ENCODE measurements at places on chromosomes 3 and 15.

DNA sequence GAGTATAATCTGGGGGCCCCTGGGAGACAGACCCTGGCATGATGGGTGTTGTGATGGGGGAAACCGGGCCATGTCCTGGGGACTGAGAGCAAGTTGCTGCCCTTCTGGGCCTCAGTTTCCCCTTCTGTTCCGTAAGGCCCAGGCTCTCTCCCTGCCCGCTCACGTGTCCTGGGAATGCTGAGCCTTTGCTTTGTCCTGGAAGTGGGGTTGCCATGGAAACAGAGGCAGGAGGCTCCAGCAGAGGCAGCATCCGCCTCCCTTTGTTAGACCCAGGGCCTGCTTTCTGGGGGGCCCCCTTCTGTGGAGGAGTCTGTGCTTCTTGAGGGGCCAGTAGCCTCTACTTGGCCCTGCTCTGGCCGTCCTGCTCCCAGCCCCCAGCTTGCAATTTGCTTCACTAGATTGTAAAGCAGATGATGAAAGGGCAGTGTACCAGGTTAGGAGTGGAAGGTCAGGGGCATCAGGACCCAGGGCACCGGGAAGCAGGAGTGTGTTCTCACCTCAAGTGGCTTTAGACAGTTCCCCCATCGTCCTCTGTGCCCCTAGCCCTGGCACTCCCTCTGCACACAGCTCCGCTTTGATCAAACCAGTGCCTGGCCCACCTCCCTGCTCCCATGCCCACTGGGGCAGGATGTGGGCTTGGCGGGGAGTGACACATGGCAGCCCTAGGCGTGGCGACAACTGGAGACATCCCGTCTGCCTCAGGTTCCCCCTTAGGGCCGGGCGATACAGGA, 105.6 kb downstream of the FBLN2 start:
- DNase-seq = no peak

- peak; percentile 66 for DNase-seq
These were observed 10.4 kb downstream of the SLITRK3 start for GRCh38 chr3:165185707-165186327.

GRCh38 chr3:122366379-122366749, 16.7 kb downstream of the MIX23 start:
- no peak for DNase-seq

DNA sequence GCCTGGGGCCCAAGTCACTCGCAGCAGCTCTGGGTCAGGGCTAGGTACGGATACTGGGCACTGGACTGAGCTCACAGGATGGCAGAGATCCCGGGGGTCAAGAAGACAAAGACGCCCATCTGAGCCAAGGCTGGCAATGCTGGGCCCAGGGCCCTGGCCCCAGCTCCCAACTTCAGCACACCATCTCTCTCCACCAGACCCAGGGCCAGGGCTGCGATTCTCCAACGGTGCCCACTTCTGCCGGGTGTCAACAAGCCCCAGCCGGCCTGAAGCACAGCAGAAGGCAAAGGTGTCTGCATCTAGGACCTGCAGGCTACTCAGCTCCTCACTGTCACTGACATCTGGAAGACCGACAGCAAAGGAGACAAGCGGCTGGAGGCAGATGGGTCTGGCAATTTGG, 8.6 kb downstream of the WDR73 start:
- DNase-seq = no peak

GRCh38 chr3:169149349-169149890, 514.1 kb downstream of the MECOM start:
- DNase-seq = peak; percentile 81

- DNase-seq = no peak
These were observed 705.7 kb upstream of the NR2F2 start for GRCh38 chr15:95624616-95625361.

DNA sequence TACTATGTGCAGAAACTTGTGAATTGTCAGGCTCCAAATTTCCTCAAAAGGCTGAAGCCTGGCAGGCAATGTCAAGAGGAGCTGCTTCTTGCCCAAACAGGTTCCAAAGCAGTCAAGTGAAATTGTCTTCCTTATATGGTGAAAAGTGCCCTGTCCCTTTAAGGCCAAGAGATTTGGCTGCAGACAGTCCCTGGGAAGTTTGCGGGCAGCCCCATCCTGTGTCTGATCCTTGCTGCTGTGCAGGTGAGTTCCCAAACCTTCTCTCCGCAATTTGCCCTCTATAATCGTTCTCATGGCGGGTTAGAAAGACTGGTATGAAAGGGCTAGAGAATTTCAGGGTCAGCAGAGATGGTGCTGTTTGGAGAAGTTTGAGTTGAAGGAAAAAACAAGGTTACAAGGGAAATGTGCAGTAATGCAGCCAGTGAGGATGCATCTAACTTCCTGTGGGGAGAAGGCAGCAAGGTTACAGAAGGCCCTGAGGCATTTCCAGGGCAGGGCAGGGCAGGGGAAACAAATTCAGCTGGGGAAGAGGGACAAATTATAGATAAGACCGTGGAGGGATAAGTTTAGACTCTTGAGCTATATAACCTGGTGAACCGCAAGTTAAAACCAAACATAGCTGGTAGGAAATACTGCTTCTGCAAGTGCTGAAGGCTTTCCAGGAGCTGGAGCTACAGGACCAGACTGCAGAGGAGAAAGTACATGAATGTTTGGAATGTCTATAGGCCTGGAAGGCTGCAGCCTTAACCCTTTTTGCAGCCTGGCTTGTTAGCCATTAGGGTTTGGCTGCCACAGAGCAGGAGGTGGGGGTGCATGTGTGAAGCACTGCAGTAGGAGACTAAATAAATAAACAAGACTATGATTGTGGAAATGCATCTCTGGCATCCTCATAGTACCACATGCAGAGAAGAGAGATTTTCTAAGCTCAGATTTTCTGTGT, 256.2 kb upstream of the IL12A start:
- DNase-seq = no peak

GRCh38 chr3:14451844-14452739, 49.7 kb downstream of the SLC6A6 start:
- DNase-seq = no peak

- no peak for DNase-seq
These were observed 6.7 kb upstream of the PFN2 start for GRCh38 chr3:149977386-149977785.

- no peak for DNase-seq
These were observed 25.7 kb upstream of the APH1B start for GRCh38 chr15:63251701-63252100.

DNA sequence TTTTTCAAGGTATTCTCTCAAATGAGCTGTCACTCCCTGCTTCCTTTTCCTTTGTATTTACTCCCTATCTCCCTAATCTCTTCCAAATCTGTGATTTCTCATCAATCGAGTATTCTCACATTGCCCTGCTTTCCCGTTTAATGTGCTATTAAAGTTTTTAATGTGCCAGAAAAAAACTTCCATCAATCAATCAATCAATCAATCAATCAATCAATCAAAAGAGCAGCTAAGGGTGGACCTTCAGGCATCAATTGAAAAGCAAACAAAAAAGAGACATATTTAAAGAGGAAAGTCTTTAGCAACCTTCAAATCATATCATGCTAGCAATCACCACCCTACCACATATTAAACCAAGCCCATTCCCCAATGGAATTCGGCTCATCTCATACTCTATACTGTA, 58.9 kb downstream of the SATB1 start:
- DNase-seq = no peak

- no peak for DNase-seq
These were observed 2.2 kb upstream of the FBXW12 start for GRCh38 chr3:48369693-48370332.

DNA sequence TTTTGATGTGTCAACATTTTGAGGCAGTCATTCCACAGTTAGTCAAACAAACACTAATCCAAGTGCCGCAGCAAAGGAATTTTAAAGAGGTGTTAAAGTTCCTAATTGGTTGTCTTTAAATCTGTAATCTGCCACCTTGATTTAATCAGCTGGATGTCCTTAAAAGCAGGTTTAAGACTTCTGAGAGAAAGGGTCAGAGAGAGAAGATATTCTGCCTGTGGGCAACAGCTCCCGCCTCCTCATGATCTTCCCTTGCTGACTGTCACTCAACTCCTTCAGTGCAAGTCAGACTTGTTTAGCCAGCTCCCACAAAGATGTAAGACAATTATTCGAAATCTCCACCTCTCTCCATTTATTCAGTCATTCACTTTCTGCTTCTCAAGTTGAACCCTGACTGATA, 92.6 kb upstream of the MYRIP start:
- DNase-seq = no peak

- DNase-seq = no peak
These were observed 122.4 kb downstream of the XXYLT1 start for GRCh38 chr3:195148549-195148948.

- no peak for DNase-seq
These were observed 29.6 kb downstream of the DUT start for GRCh38 chr15:48360841-48361240.

DNA sequence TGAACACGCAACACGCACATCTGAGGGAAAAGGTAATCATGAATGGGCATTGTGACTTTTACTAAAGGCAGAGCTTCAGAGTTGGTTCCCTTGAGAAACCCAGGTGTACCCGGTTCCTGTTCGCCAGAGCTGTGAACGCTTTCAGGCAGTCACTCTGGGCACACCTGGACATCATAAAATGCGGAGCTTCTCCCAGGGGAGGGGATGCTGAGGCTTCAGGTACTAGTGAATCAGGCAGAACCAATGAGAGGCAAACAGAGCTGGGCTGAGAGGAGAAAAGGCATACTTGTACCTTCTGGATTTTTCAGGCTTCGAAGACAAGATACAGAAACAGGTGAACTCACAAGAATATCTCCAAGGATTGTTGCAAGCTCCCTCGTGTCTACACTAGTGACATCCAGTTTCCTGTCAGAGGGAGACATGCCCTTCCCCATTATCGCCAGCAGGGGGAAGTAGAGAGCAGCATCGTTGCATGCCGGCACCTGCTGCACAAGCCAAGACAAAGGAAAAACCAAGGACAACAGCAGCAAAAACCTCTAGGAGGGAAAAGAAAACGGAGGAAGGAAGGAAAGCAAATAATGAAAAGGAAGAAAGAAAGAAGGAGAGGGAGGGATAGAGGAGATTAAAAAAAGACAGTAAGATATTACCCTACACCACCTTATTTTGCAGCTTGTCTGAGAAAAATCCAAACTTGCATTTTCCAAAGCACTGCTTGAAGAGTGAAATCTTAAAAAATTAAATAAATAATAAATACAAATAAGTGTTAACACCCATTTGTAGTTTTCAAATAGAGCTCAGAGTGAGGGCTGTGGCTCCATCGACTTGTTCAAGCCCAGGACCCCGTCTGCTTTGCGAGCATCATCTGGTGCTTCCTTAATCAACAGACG, 2.0 kb downstream of the AHSG start:
- DNase-seq = peak; percentile 62

DNA sequence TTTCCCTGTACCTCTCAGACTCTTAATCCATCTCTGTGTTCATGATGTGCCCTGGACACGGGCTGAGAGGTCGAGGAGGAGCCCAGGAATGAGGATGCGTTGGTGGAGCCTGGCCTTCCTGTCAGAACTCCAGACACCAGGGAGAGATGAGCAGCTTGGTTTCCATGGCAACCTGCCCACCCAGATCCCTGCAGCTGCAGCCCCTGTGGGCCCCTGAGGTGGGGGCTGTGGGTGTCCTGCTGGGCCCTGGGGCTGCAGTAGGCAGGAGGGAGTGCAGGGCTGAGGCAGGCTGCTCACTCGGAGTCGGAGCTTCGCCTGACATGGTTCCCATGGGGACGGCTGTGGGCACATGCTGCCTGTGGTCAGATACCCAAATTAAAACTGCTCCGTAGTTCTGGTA, 7.7 kb upstream of the SCN10A start:
- DNase-seq = no peak

DNA sequence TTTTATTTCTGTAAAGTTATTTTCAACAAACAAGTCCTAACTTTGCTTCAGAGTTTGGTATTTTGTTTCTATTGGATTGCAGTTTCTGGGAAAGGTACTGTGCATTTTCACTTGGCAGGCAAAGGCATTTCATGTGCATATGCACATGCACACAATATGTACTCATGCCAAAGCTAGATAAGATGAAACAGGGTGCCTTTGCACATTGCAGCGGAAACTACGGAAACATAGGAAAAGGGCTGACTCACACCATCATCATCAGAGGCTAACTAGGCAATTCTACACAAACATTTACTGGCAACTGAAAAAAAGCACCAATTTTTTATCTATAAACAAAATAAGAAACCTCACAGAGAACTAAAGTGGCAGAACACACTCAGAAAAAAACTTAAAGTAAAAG, 550.6 kb upstream of the NECTIN3 start:
- DNase-seq = no peak

DNA sequence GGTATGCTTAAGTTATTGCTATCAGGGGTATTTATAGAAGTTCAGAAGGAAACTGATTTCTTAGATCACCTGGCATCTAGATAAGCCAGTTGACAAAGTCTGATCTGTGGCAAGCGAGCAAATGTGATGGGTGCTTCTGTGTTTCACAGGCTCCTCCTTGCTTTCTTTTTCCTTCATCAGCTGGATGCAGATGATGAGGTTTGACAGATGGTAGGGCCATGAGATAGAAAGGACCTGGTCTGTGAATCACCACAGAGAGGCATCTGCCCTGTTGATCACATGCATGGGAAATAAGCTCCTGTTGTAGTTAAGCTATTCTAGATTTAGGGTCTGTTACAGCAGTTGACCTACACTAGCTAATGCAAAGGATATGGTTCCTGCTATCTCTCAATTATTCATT, 372.0 kb downstream of the NEK10 start:
- no peak for DNase-seq

- no peak for DNase-seq
These were observed 99.8 kb downstream of the TMEM108 start for GRCh38 chr3:133138017-133138416.

DNA sequence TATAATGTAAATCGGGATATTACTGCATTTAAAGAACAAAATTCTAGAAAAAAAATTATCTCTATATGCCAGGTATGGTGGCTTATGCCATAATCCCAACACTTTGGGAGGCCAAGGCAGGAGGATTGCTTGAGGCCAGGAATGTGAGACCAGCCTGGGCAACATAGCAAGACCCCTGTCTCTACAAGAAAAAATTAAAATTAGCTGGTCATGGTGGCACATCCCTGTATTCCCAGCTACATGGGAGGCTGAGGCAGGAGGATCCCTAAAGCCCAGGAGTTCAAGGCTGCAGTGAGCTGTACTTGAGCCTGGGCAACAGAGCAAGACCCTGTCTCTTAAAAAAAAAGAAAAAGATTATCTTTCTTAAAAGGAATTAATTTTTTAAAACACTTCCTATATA, 12.8 kb downstream of the SENP7 start:
- DNase-seq = no peak

DNA sequence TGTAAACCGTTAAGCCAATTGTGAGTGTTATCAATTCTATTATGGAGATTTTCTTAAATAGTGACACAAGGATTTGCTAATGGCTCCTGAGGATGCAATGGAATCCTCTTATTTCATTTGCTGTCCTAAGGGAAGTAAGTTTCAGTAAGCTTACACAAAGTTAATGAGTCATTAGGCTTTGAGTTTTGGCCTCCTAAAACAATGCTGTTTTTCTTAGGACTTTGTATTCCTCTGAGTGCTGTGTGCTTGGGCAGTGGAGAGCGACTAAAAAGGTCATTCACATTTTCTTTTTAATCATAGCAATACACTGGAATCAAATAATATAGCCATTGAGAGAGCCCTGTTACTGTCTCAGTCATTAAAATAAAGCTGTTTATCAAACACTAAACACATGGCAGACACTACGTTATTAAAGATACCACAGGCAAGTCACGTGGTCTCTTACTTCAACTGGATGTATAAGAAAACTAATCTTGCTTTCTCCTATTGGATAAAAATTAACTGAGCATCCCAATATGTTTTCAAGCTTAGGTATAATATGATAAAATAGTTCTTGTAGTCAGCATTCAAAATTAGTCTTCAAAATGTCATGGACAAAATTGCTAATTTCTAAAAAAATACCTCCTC, 290.8 kb downstream of the NLGN1 start:
- no peak for DNase-seq

- no peak for DNase-seq
These were observed 131.1 kb downstream of the NUP210 start for GRCh38 chr3:13288732-13289718.

GRCh38 chr3:179026636-179027035, 45.0 kb downstream of the ZMAT3 start:
- no peak for DNase-seq
